ENCODE measurements at places on chromosomes 12 and 14.

DNA sequence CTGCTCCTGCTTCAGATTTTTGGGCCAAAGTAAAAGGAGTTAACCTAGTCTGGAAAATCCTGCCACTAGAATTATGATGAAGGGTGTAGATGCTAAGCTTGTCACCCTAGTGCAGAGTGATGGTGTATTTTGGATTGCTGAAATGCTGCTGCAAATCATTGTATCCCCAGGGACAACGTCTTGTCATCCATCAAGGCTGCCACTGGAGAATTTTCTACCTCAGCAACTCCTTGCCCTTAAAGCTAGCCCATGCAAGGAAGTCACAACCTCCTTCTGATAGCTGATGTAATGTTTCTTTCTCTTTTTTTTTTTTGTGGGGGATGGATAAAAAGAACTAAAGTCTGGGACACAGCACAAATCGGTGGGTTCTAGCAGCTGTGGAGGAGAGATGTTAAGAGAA is 139.4 kb upstream of the FRMD6 start:
- no peak for DNase-seq

DNA sequence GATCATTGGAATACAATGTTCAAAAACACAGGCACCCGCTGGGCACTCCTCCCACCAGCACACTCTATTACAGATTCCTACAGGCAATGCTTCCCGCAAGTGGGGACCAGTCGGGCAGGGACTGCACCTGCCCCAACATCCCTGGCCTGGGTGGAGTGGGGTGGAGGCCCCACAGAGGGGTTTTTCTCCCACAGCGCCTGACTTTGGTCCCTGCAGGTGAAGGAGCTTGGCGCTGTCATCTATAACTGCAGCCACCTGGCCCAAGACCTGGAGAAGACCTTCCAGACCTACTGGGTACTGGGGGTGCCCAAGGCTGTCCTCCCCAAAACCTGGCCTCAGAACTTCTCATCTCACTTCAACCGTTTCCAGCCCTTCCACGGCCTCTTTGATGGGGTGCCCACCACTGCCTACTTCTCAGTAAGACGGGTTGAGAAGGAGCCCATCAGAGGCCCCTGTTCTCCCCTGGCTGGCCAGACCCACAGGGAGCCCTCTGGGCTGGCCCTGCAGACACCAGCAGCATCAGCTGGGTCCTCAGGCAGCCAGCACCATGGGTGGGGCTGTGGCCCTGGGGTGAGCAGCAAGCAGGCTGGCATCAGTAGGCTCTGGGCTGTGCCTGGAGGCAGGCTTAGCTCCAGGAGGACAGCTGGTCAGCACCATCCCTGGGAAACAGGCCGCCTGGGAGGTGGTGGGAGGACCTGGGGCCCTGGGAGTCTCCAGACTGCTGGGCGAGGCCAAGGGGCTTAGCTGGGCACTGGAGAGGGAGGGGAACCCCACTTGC is 6.0 kb downstream of the PLD4 start:
- DNase-seq, result no peak

- DNase-seq, result no peak
These were observed 320.2 kb upstream of the SFSWAP start for GRCh38 chr12:131390412-131391334.

- no peak for DNase-seq
These were observed 3.9 kb downstream of the RABGGTA start for GRCh38 chr14:24267516-24267915.

DNA sequence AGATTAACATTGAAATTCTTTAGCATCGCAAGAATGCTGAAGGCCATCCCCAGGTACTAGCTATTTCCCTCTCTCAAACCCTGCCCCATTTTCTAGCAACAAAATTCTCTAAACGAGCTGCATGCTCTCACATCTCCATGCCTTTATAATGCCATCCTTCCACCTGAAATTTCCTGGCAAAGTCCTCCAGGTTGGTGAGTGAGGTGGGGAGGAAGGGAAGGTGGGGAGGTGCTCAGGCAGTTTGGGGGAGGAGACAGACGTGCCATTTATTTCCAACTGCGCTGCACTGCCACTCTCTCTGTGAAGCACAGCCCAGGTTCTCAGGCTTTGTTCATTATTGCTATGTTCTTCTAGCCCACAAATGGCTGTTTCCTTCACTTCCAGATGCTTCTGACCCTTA is 208.4 kb downstream of the PAWR start:
- DNase-seq, result no peak

DNA sequence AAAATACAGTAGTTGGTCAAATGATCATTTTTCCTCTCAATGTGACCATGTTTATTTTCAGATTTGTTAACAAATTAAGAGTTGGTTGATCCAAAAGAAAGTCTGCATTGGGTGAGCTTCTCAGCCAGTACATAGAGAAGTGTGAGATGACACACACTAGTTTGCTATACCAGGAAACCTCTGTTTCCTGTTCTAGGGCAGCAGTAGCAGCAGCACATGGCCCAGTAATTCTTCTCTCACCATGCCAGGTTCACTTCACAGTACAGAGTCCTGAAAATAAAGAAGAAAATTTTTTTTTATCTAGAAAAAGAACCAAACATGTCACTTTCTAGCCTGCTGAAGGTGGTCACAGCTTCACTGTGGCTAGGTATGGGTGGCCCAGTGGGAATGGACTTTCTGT is 250.2 kb upstream of the OR4E1 start:
- DNase-seq, result no peak

DNA sequence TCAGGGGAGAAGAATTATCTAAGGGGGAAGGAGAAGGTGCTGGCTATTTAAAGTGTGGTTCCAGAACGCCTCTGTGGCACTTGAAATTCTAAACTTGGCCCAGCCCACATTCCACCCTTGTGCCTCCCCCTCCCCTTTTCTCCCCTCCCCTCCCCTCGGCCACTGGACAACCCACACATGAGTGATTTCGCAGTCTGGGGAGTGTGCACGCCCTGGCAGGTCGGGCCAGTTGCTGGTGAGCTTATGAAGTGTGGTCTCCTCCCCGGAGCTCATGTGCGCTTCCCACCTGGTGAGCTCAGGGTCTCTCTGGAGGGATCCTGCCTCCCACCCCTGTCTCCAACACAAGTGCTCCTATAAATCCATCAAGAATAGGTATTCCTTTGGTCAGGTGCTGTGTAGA is at the start of gene SLC6A13:
Gene SLC6A13 (minus strand): TSS at position 20 of the 400 bp plus-strand sequence. CDS start 2,784 bp downstream, outside the sequence.
- no peak for DNase-seq

- no peak for DNase-seq
These were observed 123.3 kb downstream of the SLC38A6 start for GRCh38 chr14:61104358-61104757.

DNA sequence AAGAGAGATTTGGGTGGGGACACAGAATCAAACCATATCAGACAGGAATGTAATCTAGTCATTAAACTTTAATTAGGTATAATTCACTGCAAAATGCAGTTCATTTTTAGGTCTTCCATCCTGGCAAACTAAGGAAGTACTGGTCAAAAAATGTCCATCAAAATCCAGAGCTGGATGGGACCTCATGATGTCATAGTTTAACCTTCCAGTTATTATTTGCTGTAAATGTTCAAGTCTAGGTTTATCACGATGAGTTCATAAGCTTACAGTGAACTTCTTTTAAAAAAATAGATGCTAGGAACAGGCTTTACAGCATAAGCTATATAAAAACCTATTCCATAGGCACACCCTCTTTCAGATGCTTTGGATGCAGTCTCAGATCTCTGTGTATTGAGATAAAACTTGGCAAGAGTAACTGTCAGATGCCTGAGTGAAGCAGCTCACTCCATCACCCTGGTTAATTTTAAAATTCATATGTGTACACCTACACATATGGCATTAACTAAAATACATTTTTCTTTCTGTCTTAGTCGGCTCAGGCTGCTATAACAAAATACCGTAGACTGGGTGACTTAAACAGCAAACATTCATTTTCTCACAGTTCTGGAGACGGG is 7.9 kb downstream of the SSPN start:
- DNase-seq, result no peak

DNA sequence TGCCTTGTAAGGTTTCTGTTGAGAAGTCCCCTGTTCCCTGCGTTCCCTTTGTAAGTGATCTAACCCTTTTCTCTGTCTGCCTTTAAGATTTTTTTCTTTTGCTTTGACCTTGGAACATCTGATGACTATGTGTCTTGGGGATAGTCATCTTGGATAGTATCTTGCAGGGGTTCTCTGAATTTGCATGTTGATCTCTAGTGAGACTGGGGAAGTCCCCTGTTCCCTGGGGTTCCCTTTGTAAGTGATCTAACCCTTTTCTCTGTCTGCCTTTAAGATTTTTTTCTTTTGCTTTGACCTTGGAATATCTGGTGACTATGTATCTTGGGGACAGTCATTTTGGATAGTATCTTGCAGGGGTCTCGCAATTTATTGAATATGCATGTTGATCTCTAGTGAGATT is 38.2 kb upstream of the TMX1 start:
- no peak for DNase-seq

GRCh38 chr12:40989785-40990184 is 198.3 kb upstream of the PDZRN4 start:
- DNase-seq, result no peak

Measured in stromal cell of bone marrow (primary cell).